Stimulated activated CD4-positive, alpha-beta T cell treated with anti-CD3 and anti-CD28 coated beads, Interleukin-15, amount 100 ng/mL, for 24 hours (primary cell): ENCODE measurements at places on chromosomes 2 and 18.
A peak's percentile ranks its signal among the peaks of the same experiment; 100 is the strongest.

DNA sequence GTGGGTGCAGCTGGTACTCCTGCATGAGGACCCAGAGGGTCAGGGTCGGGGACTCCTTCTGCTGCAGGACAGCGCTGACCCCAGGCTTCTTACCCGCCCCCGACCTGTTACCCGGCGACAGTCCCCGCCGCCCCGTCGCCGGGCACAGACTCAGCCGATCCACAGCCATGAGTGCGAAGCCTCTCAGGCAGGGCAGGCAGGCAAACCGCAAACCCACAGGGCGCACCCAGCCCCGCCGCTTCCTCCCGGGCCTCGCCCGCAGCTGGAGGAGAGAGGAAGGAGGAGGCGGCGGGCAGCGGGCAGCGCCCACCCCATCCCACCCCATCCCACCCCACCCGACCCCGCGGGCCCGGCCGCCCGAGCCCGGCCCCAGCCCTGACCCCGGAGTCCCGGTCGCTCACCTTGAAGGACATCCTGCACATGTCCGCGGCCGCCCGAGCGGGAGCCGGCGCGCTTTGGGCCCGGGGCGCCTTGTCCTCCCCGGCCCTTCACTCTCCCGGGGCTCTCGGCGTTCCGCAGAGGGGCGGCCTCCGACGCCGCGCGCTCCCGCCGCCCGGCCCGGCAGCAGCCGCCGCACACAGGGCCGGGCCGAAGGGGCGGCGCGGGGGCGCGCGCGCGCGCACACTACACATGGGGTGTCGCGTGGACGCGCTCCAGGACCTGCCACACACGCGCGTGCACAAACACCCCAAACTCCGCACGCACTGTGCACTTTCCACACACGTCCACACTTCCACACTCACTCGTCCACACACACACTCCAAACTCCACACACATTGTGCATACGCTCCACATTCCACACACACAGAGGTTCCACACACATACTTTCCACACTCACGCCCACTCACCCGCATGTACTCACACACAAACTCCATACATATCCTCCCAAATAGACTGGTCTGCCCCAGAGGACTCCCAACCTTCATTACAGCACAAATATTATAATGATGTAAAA, at the start of gene ANKRD29:
Gene ANKRD29, minus strand, starts transcription at position 603 of the 955 bp plus-strand sequence. Its CDS starts 181 bp downstream, at position 422.
- DNase-seq, result peak; percentile 69

DNA sequence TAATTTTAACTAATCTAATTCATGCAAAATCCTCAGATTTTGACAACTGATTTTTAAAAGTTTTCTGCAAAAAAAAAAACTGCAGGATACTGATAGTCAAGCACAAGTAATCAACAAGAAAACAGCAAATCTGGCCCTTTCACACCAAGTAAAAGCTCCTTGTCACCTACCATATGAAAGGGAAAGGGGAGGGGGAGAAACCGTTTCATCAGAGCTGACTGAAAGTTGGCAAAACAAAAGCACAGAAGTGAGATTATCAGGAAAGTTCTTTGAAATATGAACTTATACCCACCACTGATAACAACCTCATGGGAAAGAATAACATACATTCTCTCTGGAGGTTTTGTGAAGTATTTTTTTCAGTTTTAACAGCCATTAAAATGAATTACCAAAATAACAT, 38.7 kb downstream of the ZNF521 start:
- DNase-seq, result no peak

DNA sequence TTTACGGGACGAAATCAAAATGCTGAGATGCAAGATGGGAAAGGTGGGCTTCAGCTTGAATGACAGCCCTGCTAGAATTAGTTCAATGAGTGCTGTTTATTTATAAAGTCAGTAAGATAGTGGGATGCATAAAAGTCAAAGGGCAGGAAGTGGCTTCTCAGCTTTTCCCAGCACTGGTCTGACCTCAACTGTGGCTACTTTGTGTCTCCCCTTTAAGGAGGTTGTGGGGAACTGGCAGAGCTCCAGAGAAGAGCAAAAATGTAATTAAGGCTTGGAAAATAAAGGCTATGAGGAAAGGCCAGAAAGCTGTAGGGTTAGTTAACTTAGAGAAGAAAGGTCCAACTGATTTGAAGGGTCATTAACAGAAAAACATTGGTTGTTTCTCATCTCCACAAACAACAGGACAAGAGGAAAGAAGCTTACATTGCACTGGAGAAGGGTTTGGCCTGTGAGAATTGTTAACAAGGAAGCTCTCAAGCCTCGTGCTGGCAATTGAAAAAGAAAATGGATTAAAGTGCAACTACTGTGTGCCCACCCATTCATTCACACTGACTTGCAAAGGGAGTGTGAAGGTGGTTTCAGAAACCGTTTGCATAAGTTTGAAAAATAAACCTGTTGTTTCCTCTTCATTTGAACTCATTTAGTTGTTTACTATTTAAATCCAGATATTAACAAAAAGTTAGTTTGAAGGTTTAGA, 68.8 kb upstream of the CD28 start:
- DNase-seq, result no peak

- DNase-seq, result peak; percentile 59
Observed at GRCh38 chr2:224638301-224638823, 53.2 kb upstream of the CUL3 start.

DNA sequence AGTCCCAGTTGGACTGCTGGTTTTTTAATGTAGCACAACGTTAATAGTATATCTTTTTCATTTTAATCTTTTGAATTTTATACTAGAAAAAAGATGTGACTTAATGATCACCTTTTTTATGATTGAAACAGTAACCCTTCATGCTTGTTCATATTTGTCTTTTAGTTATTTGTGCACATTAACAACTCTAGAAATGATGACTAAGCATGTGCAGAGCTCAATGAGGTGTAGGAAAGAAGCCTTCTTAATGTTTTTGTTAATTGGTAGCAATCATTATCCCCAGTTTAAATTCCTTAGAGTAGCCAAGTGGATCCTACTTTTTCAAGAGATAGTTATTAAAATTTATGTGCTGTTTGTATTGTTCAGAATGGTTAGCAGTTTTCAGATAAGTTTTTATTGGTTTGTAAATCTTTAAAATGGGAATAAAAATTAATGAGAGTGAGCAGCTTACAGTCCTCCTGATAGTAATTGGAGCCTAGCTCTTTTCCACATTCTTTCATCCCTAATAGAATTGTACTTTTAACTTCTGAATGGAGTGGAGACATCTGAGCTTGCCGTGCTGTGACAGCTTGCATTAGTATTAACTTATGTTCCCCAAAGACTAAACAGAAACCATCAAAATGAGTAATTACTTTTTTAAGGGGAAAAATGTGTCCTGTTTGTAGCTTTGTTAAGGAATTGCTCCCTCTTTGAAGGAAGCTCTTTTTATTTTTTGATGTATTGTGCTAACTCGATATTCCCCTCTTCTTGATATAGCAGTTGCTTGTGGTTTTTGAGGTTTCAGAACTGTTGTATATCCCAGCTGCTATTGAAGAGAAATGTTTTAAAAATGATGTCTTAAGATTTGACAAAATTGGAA, 17.3 kb downstream of the PIK3C3 start:
- no peak for DNase-seq

DNA sequence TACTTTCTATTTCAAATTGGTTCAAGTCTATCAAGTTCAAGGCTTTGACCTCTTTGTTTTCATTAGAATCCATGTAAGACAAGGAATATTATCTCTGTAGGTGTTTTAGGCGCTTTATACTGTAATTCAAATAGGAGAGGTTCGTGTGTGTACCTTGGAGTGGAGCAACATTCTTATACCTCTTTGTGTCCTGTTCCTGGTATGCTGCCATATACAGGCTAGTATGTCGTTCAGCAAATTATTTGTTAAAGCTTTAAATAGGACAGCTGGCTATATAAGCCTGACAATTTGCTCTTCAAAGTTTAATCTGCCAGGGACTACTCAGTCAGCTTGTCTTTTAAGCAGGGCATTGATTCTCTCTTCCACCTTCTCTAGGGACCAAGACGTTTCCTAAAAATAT, 31.1 kb upstream of the SPAG16 start:
- no peak for DNase-seq

GRCh38 chr2:96330407-96330806, 5.2 kb upstream of the NCAPH start:
- no peak for DNase-seq

- no peak for DNase-seq
Observed at GRCh38 chr2:37167636-37168180, 10.9 kb upstream of the EIF2AK2 start.

DNA sequence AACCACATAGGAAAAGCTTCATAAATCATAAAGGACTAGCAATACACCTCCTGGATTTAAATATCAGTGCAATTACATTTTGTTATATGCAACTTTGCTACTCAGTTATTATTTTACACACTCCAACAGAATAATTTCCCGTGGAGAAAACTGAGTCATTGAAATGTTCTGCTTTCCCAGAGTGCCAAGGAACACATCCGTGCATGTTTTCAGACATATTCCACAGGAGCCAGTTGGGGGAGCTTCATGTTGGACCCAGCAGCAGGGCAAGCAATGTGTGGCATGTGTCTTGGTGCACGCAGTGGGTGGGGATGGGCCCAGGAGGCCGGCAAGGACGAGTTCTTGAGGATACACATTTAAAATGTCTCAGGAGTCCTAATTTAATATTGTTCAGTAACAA, 14.4 kb upstream of the SMIM21 start:
- DNase-seq, result no peak

DNA sequence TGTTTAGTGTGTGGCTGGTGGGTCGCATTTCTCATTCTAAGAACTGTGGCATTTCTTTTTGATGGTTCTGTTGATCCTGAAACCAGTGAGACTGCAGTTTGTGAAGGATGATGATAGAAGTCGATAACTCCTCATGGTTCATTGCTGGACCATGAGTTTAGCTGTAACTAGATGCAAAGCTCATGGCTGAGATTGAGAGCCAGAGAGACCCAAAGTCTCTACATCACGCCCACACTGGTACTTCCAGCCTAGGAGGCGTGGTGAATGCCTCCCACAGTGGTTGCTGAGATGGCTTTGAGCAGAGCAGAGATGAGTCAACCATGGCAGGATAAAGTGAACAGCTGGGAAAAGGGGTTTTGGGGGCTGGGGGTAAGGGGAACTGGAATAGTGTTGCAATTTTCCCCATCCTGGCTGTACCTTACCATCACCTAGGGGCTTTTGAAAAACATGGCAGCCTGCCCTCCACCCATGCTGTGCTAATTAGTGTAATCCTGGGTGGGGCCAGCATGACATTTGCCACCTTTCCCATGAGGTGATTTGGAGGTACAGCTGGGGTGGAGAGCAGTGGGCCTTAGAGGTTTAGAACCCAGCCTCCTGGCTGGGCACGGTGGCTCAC, 24.1 kb downstream of the INPP4A start:
- peak; percentile 77 for DNase-seq

DNA sequence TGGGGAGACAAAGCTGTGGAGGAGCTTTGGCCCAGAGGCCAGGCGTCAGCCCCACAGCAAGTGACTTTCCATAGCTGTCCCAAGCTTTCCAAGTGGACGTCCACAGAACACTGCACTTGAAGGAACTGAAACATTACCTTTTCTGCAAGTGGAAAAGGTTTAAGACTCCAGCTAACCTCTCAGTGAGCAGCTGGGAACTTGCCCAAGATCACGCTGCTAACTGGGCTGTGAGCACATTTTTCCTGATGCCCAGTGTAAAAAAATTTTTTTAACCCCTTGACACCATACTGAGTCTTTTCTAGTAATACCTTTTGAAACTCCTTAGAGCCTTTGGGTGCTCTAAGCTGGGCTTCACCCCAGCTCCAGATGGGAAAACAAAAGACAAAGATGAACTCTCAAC, 256.7 kb downstream of the HAUS1 start:
- no peak for DNase-seq

DNA sequence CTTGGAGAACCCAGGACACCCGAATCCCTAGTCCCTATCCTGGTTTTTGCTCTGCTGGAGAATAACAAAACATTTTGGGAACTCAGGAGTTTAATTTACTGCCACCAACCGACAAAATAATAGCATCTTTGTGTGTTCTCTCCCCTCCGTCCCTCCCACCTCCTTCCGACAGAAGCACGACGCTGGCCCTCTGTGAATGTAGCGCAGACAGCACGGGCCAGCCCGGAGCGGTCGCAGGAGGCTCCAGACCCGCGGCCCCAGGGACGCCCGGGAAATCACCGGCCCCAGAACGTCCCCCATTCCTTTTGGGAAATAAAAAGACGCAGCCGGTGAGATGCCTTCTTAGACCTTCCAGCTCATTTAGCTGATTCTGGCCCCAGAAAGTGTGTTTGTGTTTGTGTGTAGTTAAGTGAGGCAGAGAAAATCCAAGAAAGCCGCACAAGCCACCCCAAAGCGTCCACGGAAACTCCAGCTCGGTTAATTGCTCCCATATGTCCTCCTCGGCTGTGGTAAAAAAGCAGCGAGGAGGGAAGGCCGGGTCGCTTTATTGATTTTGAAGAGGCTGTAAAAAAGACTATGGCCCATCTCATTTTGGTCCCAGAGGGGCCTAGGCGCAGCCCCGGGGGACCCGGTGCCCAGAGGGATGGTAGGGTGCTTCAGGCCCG, 577 bp upstream of the TANC1 start:
- peak; percentile 5 for DNase-seq

- no peak for DNase-seq
Observed at GRCh38 chr2:216373896-216374295, 1.6 kb upstream of the MARCHF4 start.

DNA sequence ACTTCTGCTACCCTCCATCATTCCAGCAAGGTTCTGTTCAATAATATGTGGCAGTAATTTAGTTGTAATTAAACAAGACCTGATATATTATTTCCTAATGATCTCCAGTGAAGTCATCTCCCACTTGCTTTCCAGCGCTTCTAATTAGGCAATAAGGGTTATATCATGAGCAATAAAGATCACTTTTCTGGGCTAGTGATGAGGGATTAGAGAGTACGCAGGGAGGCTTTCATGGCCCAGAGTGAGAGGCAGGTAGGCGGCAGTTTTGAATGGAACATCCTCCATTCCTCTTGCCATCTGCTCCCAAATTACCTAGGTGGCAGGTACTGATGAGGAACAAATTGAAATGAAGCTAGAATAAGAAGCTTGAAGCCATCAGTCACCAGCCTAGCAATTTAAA, 358.1 kb upstream of the SYT4 start:
- no peak for DNase-seq

GRCh38 chr2:151679994-151680393, 54.3 kb downstream of the NEB start:
- no peak for DNase-seq

DNA sequence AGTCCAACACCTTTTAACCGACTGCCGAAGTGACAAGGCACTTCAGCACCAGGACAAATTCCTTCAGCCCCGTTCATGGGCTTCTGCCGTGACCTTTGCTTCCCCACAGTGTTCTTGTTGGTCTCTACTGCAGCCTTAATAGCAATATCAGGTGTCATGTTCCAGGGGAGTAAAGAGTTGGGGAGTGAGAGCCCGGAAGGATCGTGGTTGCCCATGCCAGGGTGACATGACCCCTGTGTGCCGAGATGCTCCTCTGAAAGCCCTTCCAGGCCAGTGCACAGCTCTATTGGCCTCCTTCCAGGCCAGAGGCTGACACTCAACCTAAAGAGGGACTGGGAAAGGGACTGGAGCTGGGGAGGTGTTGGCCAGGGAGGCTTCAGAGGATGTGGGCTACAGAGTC, 279.2 kb downstream of the CYRIA start:
- no peak for DNase-seq
